Cardiac fibroblast (primary cell): ENCODE measurements at places on chromosomes 7 and 10.

GRCh38 chr10:79065091-79065551, 3.6 kb upstream of the ZMIZ1 start:
- DNase-seq, result no peak

DNA sequence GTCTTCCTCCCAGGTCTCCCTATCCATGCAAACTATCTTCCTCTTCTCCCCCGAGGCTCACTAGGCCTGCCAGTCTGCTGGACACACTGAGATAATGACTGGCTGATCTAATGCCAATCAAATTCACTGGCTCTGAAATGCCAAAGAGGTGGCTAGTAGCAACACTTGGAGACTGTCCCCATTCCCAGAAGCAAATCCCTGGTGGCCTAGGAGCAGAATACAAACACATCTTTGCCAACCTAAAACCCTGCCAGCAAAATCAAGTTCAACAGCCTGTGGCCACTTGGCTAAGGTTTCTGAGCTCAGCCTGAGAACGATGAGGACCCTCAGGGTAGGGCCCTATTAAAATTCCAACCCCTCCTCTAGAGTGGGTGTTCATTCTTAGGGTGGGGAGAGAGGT, 46.6 kb downstream of the SH3PXD2A start:
- DNase-seq, result no peak

DNA sequence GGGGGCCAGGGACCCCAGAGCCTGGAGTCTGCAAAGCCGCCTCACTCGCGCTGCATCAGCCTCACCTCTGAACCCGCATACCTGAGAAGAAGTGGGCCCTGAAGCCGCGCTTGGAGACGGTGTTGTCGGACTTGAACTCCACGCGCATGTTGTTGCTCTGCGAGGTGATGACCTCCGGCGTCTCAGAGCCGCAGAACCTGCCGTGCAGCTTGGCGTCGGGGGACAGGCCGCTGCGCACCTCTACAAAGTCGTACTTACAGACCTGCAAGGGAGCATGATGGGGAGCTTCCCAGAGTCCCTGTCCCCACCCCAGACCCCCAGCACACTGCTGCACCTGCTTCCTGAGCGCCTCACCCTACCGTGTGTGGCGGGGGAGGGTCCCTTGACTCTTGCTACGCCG, 25.7 kb upstream of the OPALIN start:
- DNase-seq, result no peak

DNA sequence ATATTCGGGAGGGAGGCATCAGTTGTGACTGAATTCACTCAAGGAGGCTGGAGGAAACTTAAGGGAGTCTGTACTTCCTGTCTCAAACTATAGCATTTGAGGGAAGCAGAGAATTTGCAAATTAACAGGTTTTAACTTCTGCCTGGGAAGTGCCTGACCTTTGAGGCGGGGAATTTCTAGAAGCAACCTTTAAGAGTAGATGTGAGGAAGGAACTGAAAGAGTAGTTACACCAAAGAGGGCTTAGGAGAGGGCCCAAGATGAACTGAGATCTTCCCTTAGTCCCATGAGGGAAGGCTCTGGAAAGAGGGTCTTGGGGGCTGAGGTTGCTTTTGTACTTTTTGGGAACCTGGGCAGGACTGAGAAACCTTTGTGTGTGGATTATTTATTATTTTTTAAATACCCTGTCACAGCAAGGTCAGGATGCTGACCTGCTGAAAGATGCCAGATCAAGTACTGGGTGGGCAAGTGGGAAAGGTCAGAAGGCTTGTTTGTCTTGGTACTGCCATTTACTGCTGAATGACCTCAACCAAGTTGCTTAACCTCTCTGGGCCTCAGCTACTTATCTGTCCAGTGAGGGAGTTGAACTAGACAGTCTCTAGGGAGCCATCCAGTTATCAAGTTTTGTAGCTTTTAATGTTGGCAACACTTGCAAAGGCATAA, 2.4 kb downstream of the GPR158 start:
- no peak for DNase-seq

GRCh38 chr7:110918949-110919548, 171.9 kb upstream of the LRRN3 start:
- no peak for DNase-seq

DNA sequence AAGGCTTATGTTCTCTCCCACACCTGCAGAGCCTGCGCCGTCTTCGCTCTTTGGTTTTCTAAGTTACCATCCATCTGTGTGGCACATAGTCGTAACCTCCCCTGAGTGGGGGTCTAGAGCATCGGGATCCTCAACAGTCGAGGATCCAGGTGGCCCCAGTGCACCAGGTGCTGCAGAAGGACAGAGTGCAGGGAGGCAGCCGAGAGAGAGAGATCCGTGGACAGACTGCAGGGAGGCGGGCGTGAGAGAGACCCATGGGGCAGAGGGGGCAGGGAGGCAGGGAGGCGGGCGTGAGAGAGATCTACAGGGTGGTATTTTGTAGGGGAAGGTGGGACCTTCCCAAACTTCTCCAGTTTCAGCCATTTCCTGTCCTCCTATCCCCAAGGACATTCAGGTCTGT, 42.3 kb downstream of the PFKP start:
- DNase-seq, result no peak

GRCh38 chr7:216360-217300, 24.3 kb downstream of the FAM20C start:
- DNase-seq, result no peak

- no peak for DNase-seq
These were observed 384.0 kb downstream of the RPS24 start for GRCh38 chr10:78417425-78418370.

- peak; percentile 62 for DNase-seq
These were observed 81.3 kb downstream of the VWDE start for GRCh38 chr7:12322284-12322902.

GRCh38 chr7:111439977-111440376, 122.3 kb downstream of the IMMP2L start:
- peak; percentile 27 for DNase-seq
